ENCODE measurements at places on chromosomes 5 and 9.

- no peak overlapping the region for H3K27ac ChIP-seq
- H3K4me1 ChIP-seq, result peaks cover 21% of the 10 kb centered on the region
- no peak for DNase-seq
- H3K36me3 ChIP-seq, result no peaks in the 10 kb centered on the region
- peaks cover 65% of the 10 kb centered on the region for H3K27me3 ChIP-seq
Observed at GRCh38 chr9:126521976-126522590, 91.6 kb upstream of the LMX1B start.

DNA sequence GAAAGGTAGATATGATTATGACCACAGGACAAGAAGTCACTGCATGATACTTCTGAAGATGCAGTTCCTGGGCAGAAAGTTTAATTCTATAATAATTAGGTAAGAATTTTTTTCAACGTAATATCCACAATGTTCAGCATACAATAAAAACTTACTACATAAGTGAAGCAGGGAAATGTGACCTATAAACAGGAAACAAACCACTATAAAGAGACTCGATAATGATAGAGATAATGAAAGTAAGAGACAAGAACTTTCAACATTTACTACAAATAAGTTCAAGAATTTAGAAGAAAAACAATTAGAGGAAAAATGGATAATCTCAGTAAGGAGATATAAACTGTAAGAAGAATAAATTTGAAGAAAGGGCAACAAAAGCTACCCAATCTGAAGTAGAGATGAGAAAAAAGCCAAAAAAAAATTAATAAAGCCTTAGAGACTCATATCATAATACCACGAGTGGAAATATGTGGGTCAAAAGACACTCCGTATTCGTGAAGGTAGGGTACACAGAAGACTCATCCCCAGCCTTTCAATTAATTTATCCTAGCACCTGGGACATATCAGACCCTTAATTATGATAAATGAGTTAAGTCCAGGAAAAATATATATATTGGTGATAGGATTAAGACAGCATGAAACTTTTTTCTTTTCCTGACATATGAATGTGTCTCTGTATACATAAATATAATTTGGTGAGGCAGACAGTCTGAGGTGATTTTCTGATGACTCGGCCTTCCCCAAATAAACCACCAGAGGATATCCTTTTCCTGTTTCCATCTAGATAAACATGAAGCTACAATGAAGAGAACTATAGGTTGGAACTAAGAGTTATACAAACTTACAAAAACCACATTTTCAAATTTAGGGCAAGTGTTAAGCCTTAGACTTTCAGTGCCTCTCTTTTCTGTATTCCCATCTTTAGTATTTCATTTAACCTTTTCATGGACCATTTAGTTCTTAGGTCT lies 120.4 kb downstream of the RAPGEF6 start:
- no peak overlapping the region for H3K4me3 ChIP-seq
- H3K27ac ChIP-seq, result peak overlapping the region; percentile 0
- H3K4me1 ChIP-seq, result no peaks in the 10 kb centered on the region
- H3K27me3 ChIP-seq, result no peaks in the 10 kb centered on the region

GRCh38 chr5:5276430-5276829 lies 136.3 kb downstream of the ADAMTS16 start:
- no peak overlapping the region for H3K4me3 ChIP-seq
- H3K4me1 ChIP-seq, result no peaks in the 10 kb centered on the region
- no peaks in the 10 kb centered on the region for H3K27me3 ChIP-seq
- no peak overlapping the region for H3K27ac ChIP-seq
- no peaks in the 10 kb centered on the region for H3K36me3 ChIP-seq

GRCh38 chr5:149930043-149930748 lies 14.4 kb downstream of the PDE6A start:
- no peak overlapping the region for H3K4me3 ChIP-seq
- no peaks in the 10 kb centered on the region for H3K36me3 ChIP-seq
- H3K27me3 ChIP-seq, result peaks cover 10% of the 10 kb centered on the region
- DNase-seq, result peak; percentile 12
- no peak overlapping the region for H3K27ac ChIP-seq

DNA sequence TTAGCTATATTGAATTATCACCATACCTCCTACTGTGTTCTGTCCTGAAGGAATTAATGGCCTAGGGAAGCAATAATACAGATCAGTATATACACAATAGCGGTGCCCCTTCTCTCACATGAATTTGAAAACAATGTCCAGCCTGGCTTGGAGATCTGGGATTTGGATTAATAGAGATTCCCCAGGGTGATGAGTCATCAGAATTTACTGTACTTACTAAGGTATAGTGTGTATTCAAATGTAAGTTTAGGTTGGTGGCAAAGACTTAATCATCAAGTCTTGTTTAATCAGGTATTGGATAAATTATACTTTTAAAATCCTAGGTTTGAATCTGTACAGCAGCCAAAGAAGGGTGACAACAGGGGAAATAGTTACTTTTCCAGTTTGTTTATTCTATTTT lies 121.5 kb downstream of the FEM1C start:
- peaks cover 14% of the 10 kb centered on the region for H3K4me1 ChIP-seq
- no peaks in the 10 kb centered on the region for H3K36me3 ChIP-seq
- peak overlapping the region; percentile 89 for H3K27ac ChIP-seq
- no peaks in the 10 kb centered on the region for H3K27me3 ChIP-seq

DNA sequence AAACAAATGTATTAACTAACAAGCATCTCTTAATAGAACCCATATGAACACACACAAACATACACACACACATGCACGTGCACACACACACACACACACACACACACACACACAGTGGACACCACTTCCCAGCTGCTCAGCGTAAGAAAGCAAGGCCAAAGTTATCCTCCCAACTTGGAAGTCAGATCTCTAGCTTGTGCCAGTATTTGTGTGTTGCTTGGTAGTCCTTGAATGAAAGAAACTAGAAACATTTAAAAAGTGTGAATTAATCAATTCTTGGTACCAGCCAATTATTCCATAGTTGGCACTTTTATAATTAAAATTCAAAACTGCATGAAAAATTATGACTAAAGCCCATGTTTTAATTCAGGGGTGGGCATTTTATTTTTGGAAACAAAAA lies 178.1 kb downstream of the TMEM161B start:
- no peaks in the 10 kb centered on the region for H3K4me1 ChIP-seq
- H3K4me3 ChIP-seq, result no peak overlapping the region
- no peak overlapping the region for H3K27ac ChIP-seq
- H3K27me3 ChIP-seq, result no peaks in the 10 kb centered on the region

DNA sequence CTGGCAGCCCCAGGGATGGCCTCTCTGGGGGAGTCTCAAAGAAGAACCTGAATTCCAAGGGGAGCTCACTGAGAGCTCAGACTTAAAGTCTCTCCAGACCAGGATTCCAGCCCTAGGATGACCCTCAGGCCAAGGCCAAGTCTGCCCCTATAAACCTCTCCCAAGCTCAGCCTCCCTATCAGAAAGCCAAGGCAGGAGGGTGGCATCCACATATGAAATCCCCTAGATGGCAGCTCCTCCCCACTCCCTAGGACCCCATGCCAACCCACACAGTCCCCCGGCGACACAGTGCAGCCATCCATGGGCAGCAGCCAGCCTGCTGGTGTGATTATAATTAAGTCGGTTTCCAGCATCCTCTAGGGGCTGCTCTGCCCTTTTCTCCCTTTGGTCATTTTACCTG lies 269.9 kb downstream of the CDK5RAP2 start:
- DNase-seq, result no peak
- no peaks in the 10 kb centered on the region for H3K27me3 ChIP-seq
- H3K4me1 ChIP-seq, result no peaks in the 10 kb centered on the region
- H3K4me3 ChIP-seq, result no peak overlapping the region
- no peaks in the 10 kb centered on the region for H3K36me3 ChIP-seq

DNA sequence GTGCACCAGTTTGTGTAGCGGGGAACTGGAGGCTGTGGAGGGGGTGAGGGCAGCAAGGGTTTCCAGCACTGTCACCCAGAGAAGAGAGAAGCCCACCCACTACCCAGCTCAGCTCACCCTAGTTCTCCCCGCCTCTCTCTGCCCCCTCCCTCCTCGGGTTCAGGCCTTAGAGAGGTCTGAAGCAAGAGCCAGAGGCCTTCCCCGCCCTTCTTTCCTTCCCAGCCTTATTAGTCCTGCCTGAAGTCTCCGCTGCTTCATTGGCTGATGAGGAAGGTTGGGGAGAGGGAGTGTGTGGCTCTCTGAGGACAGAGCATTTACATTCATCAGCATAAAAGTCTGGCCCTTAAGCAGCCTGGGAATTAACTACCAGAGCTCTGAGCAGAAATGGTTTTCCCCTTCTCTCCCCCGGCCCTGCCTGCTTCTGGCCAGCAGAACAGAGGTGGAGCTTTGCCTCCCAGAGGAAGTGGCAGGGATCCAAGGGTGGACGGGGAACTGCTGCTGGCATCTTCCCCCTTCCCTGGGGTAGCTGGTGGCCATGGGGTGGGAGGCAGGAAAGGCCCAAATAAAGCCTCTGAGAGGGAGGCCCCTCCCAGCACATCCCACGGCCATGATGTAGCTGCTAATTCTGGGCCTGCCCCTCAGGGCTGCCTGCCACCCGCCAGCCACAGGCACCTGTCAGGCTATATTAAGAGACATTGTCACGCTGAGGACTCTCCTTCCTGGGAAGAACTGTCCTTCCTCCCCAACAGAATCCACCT lies 4.1 kb downstream of the DNAJB5 start:
- H3K36me3 ChIP-seq, result peaks cover 30% of the 10 kb centered on the region
- peak overlapping the region; percentile 88 for H3K27ac ChIP-seq
- peak; percentile 91 for DNase-seq
- H3K4me3 ChIP-seq, result peak overlapping the region; percentile 1

- no peaks in the 10 kb centered on the region for H3K36me3 ChIP-seq
- no peak overlapping the region for H3K27ac ChIP-seq
Observed at GRCh38 chr5:156682971-156683370, 167.1 kb upstream of the PPP1R2B start.

GRCh38 chr5:34547300-34548085 lies 108.6 kb upstream of the RAI14 start:
- no peak for DNase-seq
- H3K4me3 ChIP-seq, result no peak overlapping the region
- H3K27me3 ChIP-seq, result no peaks in the 10 kb centered on the region
- H3K27ac ChIP-seq, result no peak overlapping the region
- H3K4me1 ChIP-seq, result peaks cover 14% of the 10 kb centered on the region

DNA sequence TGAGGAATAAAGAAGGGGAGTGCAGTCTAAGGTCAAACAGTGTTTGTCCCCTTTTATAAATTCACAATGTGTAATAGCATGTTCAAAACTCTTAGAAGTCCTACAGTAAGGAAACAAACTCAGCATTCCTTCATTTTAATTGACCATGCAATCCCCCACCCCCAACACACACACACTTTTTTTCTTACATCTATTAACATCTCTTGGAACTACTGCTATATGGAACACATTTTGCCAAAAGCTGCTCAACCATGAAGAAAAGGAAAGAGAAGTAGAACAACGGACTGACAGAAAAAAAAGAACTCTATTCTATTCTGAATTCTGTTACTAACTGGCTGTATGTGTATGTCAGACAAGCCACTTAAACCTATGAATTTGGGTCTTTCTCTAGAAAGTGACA lies 2.8 kb upstream of the CTNNAL1 start:
- H3K36me3 ChIP-seq, result peaks cover 5% of the 10 kb centered on the region
- peaks cover 18% of the 10 kb centered on the region for H3K4me1 ChIP-seq
- no peak for DNase-seq
- H3K27me3 ChIP-seq, result no peaks in the 10 kb centered on the region
- no peak overlapping the region for H3K4me3 ChIP-seq

GRCh38 chr5:8825139-8825757 lies 720.6 kb downstream of the SEMA5A start:
- H3K4me3 ChIP-seq, result no peak overlapping the region
- no peaks in the 10 kb centered on the region for H3K36me3 ChIP-seq
- H3K27me3 ChIP-seq, result no peaks in the 10 kb centered on the region
- H3K27ac ChIP-seq, result no peak overlapping the region

DNA sequence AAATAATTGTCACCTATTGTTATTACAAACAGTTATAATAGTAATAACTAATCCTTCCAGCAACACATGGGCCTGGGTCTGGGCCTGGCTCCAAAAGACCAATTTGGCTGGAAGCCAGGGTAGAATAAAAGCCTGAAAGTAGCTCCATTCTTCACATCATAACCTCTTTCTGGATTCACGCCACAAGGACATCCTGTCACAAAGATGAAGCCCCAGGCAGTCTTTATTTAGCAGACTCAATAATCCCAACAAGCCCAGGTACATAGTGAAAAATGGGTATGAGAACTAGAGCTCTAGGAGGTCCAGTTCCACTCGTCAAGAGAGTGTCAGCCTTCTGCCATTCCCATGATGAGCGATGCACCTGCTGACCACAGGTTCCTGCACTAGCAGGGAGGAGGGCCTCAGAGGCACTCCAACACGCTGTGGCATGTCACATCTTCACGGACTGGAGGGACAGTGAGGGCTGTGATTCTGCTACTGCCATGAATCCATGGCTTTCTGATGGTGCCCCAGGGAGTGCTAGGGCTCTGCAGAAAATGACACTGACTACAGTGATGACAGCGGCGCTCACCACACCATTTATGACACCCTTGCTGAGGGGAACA lies 124.9 kb downstream of the SPOCK1 start:
- H3K4me1 ChIP-seq, result no peaks in the 10 kb centered on the region
- H3K36me3 ChIP-seq, result no peaks in the 10 kb centered on the region
- peaks cover 2% of the 10 kb centered on the region for H3K27me3 ChIP-seq
- no peak overlapping the region for H3K4me3 ChIP-seq

DNA sequence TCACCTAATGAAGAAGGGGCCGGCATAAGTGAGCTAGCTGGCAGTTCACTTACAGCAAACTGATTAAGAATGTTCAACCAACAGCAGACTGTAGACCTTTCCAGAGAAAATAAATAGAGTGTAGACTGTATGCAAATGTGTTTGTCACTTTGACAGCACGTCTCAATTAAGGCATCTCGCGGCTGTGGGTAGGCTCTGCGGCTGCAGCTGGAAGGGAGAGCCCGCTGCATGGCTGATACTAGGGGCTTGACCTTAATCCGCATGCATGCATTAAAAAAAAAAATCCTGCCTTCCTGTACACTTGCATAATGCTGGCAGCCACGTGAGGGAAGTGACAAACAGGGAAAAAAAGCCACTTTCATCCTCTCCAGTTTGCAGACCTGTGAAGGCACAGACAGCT lies 82.3 kb downstream of the CRB2 start:
- no peak for DNase-seq
- no peaks in the 10 kb centered on the region for H3K27me3 ChIP-seq
- H3K27ac ChIP-seq, result no peak overlapping the region
- H3K36me3 ChIP-seq, result peaks cover 21% of the 10 kb centered on the region

GRCh38 chr9:14198841-14199455 lies 115.0 kb downstream of the NFIB start:
- H3K4me1 ChIP-seq, result peaks cover 27% of the 10 kb centered on the region
- no peak overlapping the region for H3K4me3 ChIP-seq
- H3K27ac ChIP-seq, result peak overlapping the region; percentile 79
- peak; percentile 90 for DNase-seq
- peaks cover 7% of the 10 kb centered on the region for H3K36me3 ChIP-seq
- no peaks in the 10 kb centered on the region for H3K27me3 ChIP-seq

DNA sequence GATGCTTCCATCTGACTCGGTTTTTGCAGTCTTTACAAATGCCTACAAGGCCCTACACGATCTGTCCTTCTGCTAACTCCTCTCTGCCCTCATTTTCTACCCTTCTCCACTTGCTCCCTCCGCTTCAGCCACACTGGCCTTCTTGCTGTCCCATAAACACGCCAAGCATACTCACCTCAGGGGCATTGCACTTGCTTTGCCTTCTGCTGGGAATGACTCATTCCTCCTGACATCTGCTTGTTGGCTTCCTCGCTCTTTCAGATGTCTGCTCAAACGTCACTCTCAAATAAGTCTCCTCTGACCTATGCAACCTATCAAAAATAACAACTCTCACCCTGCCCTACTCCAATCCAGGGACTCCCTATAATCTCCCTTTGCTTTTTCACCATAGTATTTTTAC lies 28.2 kb downstream of the CDC25C start:
- H3K27ac ChIP-seq, result no peak overlapping the region
- H3K4me1 ChIP-seq, result no peaks in the 10 kb centered on the region
- no peaks in the 10 kb centered on the region for H3K27me3 ChIP-seq
- no peak for DNase-seq
- H3K36me3 ChIP-seq, result no peaks in the 10 kb centered on the region

Data from muscle of leg (tissue), 16 donors.